Cardiac fibroblast (primary cell): ENCODE measurements at places on chromosomes 16 and 17.

GRCh38 chr17:80538484-80538883, 6.2 kb upstream of the RPTOR start:
- no peak for DNase-seq

DNA sequence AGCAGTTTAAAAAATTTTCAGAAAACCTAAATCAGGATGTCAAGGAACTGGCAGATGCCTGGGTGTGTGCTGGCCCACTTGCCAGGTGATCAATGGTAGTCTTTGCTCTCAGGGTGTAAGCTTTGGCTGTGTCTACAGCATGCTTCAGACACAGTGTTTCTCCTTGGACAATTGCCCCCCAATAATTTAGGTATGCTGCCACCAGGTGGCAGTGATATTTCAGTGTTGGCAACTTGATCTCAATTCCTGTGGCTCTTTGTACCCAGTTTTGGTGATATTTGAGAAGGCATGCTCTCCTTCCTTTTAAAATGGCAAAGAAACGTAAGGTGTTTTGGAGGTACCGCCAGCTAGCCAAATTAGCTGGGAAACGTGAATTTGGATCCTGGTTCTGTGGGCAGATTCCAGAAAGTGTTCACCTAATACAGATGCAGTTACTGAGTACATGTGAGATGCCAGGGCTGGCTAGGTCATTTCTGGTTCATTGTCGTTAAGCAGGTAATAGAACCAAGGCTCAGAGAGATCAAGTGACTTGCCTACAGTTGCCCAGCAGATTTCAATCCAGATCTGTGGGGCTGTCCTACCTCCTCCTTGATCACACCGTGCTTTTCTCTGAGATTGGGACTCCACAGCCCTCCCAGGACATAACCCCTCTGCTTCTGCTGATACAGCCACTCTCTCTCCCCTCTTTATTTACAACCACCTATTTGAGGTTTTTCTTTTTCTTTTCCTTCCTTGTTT, 155.6 kb upstream of the PLCG2 start:
- DNase-seq, result peak; percentile 68

- DNase-seq, result no peak
These were observed 38.8 kb upstream of the HSBP1 start for GRCh38 chr16:83768986-83769385.

GRCh38 chr16:47636501-47637099, 175.5 kb downstream of the PHKB start:
- DNase-seq, result no peak

- no peak for DNase-seq
These were observed 36.8 kb upstream of the ELAC2 start for GRCh38 chr17:13054666-13055065.

DNA sequence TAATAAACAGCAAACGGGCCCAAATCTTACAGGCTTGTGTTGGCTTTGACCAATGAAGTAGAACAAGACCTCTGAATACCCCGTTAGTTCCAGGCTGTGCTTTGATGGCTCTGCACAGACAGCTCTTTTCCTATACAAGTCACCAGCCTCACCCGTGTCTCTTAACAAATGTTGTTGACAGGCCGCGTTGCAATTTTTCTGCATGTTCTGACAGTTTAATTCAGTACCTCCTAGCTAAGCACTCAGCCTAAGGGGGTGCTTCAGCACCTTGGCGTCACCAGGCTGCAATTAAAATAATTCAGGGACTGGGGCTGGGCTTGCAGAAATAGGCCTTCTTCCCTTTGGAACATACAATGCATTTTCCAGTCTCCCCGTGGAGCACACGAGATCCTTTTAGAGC, 500.1 kb downstream of the MAF start:
- no peak for DNase-seq

DNA sequence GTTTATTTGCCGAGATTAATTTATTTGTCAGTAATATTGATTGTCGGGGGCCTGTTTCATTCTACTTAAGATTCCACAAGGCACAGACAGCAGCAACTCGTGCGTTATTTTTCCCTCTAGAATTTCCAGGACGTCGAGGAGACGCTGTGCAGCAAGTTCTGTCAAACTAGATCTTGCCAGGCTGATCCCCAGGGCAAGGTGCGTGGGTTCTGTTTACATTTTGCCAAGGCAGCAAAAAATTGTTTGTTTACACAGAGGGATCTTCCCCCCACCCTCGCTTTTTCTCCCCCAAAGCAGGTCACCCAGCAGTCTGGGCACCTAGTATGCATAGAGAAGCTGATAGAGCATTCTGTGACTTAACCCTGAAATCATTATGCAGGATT, 111.4 kb downstream of the IRX3 start:
- no peak for DNase-seq
